T-helper 17 cell (primary cell): ENCODE measurements at places on chromosomes 3 and 15.

DNA sequence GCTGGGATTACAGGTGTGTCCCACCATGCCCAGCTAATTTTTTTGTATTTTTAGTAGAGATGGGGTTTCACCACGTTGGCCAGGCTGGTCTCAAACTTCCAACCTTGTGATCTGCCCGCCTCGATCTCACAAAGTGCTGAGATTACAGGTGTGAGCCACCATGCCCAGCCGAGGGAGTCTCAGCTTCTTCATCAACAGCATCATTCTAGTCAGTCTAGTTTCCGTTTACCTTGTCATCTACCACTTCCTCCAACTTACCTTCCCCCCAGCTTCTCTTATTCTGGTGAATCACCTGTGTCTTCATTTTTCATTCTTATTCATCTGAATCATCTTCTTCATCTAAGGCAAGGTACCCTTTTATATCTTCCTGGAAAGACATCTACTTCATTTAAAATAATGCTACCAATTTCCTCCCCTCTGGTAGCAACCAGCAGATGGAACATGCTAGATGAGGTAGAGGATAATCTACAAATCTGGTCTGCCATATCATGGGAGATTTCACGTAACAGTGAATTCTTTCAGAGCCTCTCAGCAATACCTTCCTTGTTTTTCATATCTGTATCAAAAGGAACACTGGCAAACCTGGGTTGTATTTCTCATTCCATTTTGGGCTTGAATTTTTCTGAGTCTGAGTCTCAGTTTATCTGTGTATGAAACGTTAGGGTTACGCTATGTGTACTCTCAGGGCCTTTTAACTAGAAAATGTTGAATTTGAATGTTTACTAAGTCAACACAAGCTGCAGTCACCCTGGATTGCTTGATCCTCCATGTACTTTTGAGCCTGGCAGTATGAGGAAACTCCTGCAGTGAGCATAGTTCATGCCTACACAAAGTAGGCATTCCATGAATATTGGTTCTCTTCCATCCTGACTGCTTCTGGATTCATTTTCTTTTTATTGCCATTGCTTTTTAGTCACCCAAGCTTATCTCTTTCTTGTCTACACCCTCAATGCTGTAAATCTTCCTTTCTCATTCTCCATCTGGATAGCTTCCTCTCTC, 16.8 kb downstream of the LPP start:
- peak overlapping the region; percentile 94 for H3K27ac ChIP-seq
- no peaks in the 10 kb centered on the region for H3K36me3 ChIP-seq
- DNase-seq: no peak
- H3K4me3 ChIP-seq: peak overlapping the region; percentile 66

- H3K4me3 ChIP-seq: peak overlapping the region; percentile 78
- no peaks in the 10 kb centered on the region for H3K27me3 ChIP-seq
- peaks cover 77% of the 10 kb centered on the region for H3K4me1 ChIP-seq
- no peak for DNase-seq
- H3K36me3 ChIP-seq: peaks cover 11% of the 10 kb centered on the region
Measured at GRCh38 chr15:60568301-60568742, 89.4 kb upstream of the ICE2 start.

GRCh38 chr3:113405180-113405579, 36.1 kb downstream of the CFAP44 start:
- H3K27ac ChIP-seq: no peak overlapping the region
- no peaks in the 10 kb centered on the region for H3K27me3 ChIP-seq
- no peak for DNase-seq
- H3K4me1 ChIP-seq: no peaks in the 10 kb centered on the region

- no peaks in the 10 kb centered on the region for H3K4me1 ChIP-seq
- no peak for DNase-seq
- no peak overlapping the region for H3K4me3 ChIP-seq
- H3K27ac ChIP-seq: no peak overlapping the region
- no peaks in the 10 kb centered on the region for H3K36me3 ChIP-seq
Measured at GRCh38 chr3:72182206-72182605, 397.3 kb upstream of the PROK2 start.

GRCh38 chr3:63656786-63657185, 4.3 kb downstream of the SNTN start:
- DNase-seq: no peak
- no peaks in the 10 kb centered on the region for H3K36me3 ChIP-seq
- H3K27me3 ChIP-seq: no peaks in the 10 kb centered on the region
- no peak overlapping the region for H3K27ac ChIP-seq
- H3K4me1 ChIP-seq: no peaks in the 10 kb centered on the region
- H3K4me3 ChIP-seq: no peak overlapping the region

- peaks cover 19% of the 10 kb centered on the region for H3K27me3 ChIP-seq
- DNase-seq: no peak
- H3K27ac ChIP-seq: no peak overlapping the region
- peaks cover 8% of the 10 kb centered on the region for H3K4me1 ChIP-seq
- H3K4me3 ChIP-seq: peak overlapping the region; percentile 80
Measured at GRCh38 chr3:197023241-197023997, 6.2 kb downstream of the MELTF start.

GRCh38 chr3:5717254-5717653, 529.7 kb downstream of the EDEM1 start:
- H3K4me3 ChIP-seq: no peak overlapping the region
- H3K27ac ChIP-seq: no peak overlapping the region
- H3K4me1 ChIP-seq: no peaks in the 10 kb centered on the region
- no peak for DNase-seq

DNA sequence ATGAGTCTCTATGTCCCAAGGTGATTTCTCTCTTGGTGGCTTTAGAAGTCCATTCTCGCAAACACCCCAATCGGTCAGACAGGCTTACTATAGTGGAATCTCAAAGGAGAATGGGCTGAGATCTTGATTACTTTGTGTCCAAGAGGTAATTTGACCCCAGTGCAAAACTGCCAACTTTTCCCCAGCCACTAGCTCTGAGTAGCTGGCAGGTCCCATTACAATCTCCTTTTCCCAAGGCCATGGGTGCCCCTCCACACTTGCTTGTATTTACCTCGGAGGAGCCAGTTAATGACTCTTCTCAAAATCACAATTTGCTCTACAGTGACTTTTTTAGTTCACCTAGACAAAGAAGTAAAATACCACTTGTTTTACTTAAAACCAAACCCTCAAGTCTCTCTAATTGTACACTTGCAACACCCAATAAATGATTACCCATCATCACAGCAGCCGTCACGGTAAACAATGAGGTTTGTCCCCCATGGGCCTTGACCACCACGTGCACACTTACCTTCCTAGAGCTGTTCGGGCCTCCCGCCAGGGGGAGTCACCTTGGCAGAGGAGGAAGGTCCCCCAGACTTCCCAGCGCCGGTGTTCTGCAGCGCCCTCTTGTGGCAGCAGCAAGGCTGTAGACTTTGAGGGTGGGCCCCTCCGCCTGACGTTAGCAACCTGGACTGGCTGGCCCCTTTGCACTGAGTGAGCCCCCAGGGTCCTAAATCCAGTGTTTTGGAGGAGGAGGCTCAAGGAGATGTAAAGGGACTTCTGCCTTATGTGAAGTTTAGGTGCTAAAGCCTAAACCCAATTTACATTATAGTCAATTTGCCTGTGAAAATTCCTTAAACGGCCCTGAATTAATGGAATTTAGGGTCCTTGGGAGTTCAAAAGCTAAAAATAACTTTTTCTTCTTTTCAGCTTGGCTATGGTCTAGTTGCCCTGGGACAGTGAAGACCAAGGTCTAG, 18.7 kb upstream of the HDAC11 start:
- H3K27ac ChIP-seq: no peak overlapping the region
- H3K4me3 ChIP-seq: no peak overlapping the region
- no peaks in the 10 kb centered on the region for H3K36me3 ChIP-seq
- peaks cover 6% of the 10 kb centered on the region for H3K4me1 ChIP-seq
- H3K27me3 ChIP-seq: peaks cover 24% of the 10 kb centered on the region

GRCh38 chr3:15812183-15812582, 14.4 kb upstream of the ANKRD28 start:
- no peak overlapping the region for H3K4me3 ChIP-seq
- H3K27ac ChIP-seq: no peak overlapping the region
- no peaks in the 10 kb centered on the region for H3K27me3 ChIP-seq
- H3K4me1 ChIP-seq: peaks cover 26% of the 10 kb centered on the region
- no peaks in the 10 kb centered on the region for H3K36me3 ChIP-seq

- DNase-seq: no peak
- H3K27ac ChIP-seq: peak overlapping the region; percentile 72
- peaks cover 26% of the 10 kb centered on the region for H3K4me1 ChIP-seq
- no peaks in the 10 kb centered on the region for H3K36me3 ChIP-seq
Measured at GRCh38 chr15:29039466-29040369, 153.9 kb downstream of the APBA2 start.

- H3K4me3 ChIP-seq: no peak overlapping the region
- no peak for DNase-seq
- peaks cover 37% of the 10 kb centered on the region for H3K4me1 ChIP-seq
- no peaks in the 10 kb centered on the region for H3K36me3 ChIP-seq
Measured at GRCh38 chr3:183437061-183437460, 8.6 kb upstream of the MCF2L2 start.

DNA sequence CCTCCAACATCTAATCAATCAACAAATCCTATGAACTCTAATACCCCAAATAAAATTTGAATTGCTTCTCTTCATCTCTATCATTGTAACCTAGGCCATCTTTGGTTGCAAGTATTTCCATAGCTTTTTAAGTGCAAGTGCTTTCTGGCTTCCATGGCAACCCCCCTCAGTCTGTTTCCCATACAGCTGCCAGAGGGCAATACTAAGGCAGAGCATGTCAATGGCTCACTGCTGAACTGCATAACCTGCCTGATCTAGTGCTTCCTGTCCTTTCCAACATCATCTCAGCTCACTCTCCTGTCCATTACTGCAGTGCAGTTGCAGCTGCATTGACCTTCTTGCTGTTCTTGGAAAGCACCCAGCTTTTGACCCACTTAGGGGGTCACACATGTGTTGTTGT, 198.4 kb downstream of the WNT5A start:
- no peaks in the 10 kb centered on the region for H3K4me1 ChIP-seq
- H3K4me3 ChIP-seq: no peak overlapping the region
- no peak overlapping the region for H3K27ac ChIP-seq
- no peak for DNase-seq

GRCh38 chr3:141052201-141053069, 1.3 kb downstream of the SPSB4 start:
- H3K27me3 ChIP-seq: peaks cover 79% of the 10 kb centered on the region
- H3K4me1 ChIP-seq: peaks cover 11% of the 10 kb centered on the region
- peak overlapping the region; percentile 52 for H3K4me3 ChIP-seq
- DNase-seq: no peak
- peaks cover 8% of the 10 kb centered on the region for H3K36me3 ChIP-seq
- no peak overlapping the region for H3K27ac ChIP-seq

GRCh38 chr3:58236527-58237237, 910 bp upstream of the ABHD6 start:
- H3K36me3 ChIP-seq: no peaks in the 10 kb centered on the region
- DNase-seq: no peak
- peak overlapping the region; percentile 97 for H3K4me3 ChIP-seq
- H3K27ac ChIP-seq: peak overlapping the region; percentile 47
- peaks cover 15% of the 10 kb centered on the region for H3K4me1 ChIP-seq
- peaks cover 25% of the 10 kb centered on the region for H3K27me3 ChIP-seq
